ENCODE measurements at places on chromosomes 2 and 18.

DNA sequence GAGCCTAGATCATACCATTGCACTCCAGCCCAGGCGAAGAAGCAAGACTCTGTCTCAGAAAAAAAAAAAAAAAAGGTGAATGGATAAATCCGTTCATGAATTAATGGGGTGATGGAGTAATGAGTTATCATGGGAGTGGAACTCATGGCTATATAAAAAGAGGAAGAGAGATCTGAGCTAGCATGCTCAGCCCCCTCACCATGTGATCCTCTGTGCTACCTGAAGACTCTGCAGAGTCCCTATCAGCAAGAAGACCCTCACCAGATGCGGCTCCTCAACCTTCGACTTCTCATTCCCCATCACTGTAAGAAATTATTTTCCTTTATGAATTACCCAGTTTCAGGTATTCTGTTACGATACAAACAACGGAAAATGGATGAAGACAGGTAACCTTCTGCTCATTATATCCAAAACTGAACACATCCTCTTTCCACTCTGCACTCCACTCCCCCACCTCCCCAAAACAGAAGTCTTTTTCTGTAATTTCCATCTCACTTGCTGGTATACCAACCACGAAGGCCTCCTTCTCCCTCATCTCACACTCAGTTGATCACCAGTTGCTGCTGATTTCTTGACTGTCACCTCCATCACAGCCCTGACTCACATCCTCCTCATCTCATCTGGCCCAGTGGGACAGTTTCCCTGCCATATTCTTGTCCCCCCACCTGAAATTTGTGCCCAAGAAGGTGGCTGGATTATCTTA, 8.8 kb downstream of the RETREG2 start:
- no peak for DNase-seq

DNA sequence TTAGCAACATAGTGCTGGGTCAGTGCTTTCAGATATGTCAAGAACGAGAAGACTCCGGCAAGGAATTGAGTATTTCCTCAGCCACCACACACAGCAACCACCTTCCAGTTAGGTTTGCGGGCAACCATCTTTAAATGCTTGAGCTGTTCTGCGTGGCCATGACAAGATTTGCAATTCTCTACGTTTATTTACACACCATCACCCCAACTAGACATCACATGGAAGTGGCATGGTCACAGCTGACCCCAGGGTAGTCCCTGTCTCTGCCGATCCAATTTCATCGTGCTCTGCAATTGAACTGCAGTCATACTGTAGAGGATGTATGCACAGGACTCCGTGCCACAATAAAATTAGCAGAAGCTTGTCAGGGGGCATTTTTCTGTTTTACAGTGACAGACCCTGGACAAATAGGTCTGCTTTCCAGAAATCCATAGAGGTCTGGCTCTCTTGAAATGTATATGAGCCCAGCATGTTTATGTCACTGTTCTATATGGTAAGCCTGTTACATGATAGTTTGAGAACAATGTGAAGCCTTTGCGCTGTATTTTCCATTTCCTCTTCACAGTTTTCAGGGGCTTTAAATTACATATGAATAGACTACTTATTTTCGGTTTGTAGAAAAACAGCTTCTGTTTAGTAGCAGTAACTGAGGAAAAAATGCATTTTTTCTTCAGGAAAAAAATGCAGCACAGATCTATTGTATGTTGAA, 605.2 kb downstream of the NR4A2 start:
- DNase-seq: no peak

GRCh38 chr2:107111623-107112022, 225.7 kb upstream of the ST6GAL2 start:
- no peak for DNase-seq

DNA sequence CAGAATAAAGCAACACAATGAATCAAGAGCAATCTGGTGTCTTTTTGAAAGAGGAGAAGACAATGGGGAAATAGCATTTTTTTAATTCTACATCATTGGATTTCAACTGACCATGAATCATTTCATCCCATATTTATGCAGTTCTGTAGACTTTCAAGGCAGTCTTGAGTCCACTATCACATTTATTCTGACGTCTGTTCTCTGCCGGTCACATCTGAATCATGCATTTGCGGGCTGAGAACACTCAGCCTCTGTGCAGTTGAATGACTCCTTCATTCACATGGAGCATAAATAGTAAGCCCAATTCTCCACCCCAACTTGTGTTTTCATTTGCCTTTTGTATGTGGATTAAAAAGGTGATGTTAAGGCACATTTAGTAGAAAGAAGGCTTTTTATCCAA, 128.2 kb downstream of the AKAIN1 start:
- no peak for DNase-seq
